ENCODE measurements at places on chromosomes 4 and X. TPM values are rescaled to one million over a fixed set of nuclear protein-coding genes. Genes with fewer than 3 reads are reported as not detected.

- H3K27ac ChIP-seq = no peak overlapping the region
- H3K36me3 ChIP-seq = no peaks in the 10 kb centered on the region
- H3K27me3 ChIP-seq = no peaks in the 10 kb centered on the region
- DNase-seq = peak; percentile 5
- no peak overlapping the region for H3K4me3 ChIP-seq
These were observed 30.4 kb downstream of the PGRMC1 start for GRCh38 chrX:119266364-119266995.

DNA sequence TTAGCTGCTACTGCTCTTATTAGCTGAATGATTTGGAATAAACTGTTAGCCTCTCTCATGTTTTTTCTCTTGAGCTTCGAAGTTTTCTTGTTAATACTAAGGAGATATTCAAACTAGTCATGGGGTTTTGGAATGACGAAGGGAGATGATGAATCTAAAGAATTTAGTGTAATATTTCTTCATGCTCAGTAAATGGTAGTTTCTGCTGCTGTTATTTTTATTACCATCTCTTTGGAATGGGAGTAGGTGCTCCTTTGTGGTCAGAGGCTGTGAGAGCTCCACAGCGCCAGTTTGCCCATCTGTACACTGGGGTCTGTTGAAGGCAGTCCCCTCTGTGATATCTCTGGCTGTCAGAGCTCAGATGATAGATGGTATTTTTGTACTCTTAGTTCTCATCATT, 33.7 kb downstream of the HTT start:
- peaks cover 75% of the 10 kb centered on the region for H3K36me3 ChIP-seq
- H3K4me3 ChIP-seq = no peak overlapping the region
- no peak overlapping the region for H3K27ac ChIP-seq

DNA sequence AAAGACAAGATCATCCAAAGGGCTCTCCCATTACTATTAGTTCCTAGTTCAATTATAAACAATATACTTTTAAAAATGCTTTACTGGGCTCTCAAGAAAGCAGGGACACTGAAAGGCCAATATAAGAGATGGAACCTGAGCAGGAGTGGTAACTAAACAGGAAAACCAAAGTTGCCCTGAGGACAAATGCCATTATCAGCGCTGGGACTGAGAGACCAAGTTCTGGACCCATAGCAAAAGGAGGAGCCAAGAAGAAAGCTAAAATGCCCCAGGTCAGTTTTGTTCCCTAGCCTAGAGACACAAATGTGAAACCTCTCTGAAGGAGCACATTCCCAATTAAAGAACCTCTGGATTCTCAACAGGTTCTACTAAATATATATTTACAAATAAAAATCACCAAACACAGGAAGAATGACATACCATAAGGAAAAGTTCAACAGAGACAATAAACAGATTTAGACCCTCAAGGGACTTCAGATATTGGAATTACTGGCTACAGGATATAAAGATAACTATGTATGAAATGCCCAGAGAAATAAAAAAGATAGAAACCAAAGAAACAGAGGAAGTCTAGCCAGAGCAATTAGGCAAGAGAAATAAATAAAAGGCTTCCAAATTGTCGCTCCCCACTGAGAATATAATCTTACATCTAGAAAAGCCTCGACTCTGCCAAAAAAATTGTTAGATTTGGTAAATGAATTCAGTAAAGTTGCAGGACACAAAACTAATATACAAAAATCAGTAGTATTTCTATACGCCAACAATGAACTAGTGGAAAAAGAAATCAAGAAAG, 67.1 kb downstream of the KLHL8 start:
- no peak overlapping the region for H3K4me3 ChIP-seq
- H3K27ac ChIP-seq = no peak overlapping the region
- no peak for DNase-seq
- H3K4me1 ChIP-seq = peaks cover 6% of the 10 kb centered on the region

DNA sequence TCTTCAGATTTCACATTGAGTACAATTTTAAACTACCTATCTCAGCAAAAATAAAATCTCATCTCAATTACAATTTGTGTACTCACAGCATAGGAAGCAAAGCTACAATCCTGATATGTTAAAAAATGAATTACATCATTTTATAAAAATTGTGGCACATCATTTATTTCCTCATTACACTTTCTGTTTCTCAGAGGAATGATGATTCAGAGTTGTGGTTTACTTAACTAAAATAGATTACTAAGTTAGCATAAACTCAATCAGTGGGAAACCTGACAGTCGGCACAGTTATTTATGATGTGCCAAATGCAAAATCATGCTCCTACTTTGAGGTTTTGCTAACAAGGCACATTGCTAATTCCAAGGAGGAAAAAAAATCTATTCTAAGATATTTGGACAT, 325.0 kb downstream of the FBXO8 start:
- H3K4me3 ChIP-seq = no peak overlapping the region
- H3K27ac ChIP-seq = no peak overlapping the region
- H3K4me1 ChIP-seq = no peaks in the 10 kb centered on the region

DNA sequence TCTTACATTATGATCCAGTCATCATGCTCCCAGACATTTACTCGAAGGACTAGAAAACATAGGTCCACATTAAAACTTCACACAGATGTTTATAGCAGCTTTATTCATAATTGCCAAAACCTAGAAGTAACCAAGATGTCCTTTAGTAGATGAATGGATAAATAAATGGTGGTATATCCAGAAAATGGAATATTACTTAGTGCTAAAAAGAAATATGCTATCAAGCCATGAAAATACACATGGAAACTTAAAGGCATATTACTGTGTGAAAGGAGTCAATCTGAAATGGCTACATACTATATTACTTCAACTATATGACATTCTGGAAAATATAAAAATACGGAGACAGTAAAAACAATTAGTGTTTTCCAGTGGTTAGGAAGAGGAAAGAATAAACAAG, 1039.1 kb upstream of the INTU start:
- H3K4me1 ChIP-seq = no peaks in the 10 kb centered on the region
- H3K4me3 ChIP-seq = no peak overlapping the region
- DNase-seq = no peak
- no peaks in the 10 kb centered on the region for H3K27me3 ChIP-seq
- no peak overlapping the region for H3K27ac ChIP-seq

- no peaks in the 10 kb centered on the region for H3K27me3 ChIP-seq
- no peaks in the 10 kb centered on the region for H3K4me1 ChIP-seq
- H3K36me3 ChIP-seq = no peaks in the 10 kb centered on the region
- no peak overlapping the region for H3K27ac ChIP-seq
These were observed 8.4 kb downstream of the APBB2 start for GRCh38 chr4:41205854-41206460.

DNA sequence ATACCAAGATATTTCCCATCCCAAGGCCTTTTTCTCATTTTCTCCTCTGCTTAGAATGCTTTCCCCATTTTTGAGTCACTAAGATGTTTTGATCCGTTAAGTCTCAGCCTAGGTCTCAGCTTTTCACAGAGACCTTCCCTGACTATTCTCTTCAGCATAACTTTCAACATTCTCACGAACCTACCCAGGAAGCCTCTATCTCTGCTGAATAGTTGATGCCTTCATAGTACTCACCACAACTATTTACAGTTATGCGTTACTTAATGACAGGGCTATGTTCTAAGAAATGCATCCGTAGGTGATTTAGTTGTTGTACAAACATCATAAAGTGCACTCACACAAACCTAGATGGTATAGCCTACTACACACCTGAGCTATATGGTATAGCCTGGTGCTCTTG, 64.5 kb downstream of the ARL9 start:
- H3K36me3 ChIP-seq = no peaks in the 10 kb centered on the region
- no peaks in the 10 kb centered on the region for H3K27me3 ChIP-seq
- no peak for DNase-seq
- no peak overlapping the region for H3K4me3 ChIP-seq

- no peaks in the 10 kb centered on the region for H3K36me3 ChIP-seq
- no peaks in the 10 kb centered on the region for H3K27me3 ChIP-seq
- peaks cover 34% of the 10 kb centered on the region for H3K4me1 ChIP-seq
- peak overlapping the region; percentile 68 for H3K27ac ChIP-seq
- peak overlapping the region; percentile 39 for H3K4me3 ChIP-seq
- DNase-seq = peak; percentile 58
These were observed 82.9 kb downstream of the STOX2 start for GRCh38 chr4:183987987-183988392.

DNA sequence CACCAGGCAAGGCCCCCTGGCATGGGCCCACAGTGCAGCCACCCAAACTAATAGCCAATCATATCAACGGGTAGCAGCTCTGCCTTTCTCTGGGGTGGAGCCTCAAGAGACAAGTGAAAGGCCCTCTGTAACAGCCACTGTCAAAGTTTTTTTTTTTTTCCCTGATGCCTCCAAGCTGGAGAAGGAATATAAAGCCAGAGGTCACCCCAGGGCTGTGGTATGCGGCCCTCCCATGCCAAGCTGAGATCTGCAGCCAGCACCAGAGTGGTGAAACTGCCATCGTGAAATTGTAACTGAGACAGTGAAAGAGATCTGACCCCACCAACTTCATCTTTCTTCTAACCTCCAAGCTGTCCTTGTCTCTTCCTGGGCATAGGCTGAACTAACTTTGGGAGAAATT, 407.0 kb downstream of the KLHL4 start:
- H3K27me3 ChIP-seq = no peaks in the 10 kb centered on the region
- no peaks in the 10 kb centered on the region for H3K36me3 ChIP-seq
- H3K4me3 ChIP-seq = no peak overlapping the region
- H3K4me1 ChIP-seq = no peaks in the 10 kb centered on the region
- no peak overlapping the region for H3K27ac ChIP-seq

- no peaks in the 10 kb centered on the region for H3K36me3 ChIP-seq
- no peak for DNase-seq
- H3K4me1 ChIP-seq = peaks cover 2% of the 10 kb centered on the region
- H3K4me3 ChIP-seq = no peak overlapping the region
These were observed 1.7 kb upstream of the SRPX2 start for GRCh38 chrX:100642290-100642689.

DNA sequence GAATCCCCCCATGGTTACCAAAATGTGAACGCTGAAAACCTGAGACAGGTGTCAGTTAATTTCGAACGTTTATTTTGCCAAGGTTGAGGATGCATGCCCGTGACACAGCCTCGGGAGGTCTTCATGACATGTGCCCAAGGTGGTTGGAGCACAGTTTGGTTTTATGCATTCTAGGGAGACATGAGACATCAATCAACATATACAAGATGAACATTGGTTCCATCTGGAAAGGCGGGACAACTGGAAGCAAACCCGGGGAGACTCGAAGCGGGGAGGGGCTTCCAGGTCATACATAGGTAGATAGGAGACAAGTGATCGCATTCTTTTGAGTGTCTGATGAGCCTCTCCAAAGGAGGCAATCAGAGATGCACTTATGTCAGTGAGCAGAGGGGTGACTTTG, 11.0 kb upstream of the SH3BP2 start:
- DNase-seq = no peak
- no peaks in the 10 kb centered on the region for H3K36me3 ChIP-seq
- no peaks in the 10 kb centered on the region for H3K4me1 ChIP-seq
- H3K4me3 ChIP-seq = no peak overlapping the region
- no peak overlapping the region for H3K27ac ChIP-seq

DNA sequence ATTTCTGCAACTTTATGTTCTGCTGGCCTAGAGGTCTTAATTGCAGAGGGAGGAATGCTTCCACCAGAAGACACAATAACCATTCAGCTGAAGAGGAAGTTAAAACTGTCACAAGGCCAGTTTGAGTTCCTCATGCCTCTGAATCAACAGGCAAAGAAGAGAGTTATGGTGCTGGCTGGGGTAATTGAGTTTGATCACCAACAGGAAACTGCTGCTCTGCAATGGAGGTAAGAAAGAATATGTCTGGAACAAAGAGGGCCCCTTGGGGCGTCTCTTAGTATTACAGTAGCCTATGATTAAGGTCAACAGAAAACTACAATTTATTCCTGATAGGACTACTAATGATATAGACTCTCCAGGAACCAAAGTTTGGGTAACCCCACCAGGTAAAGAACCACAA, 744.0 kb downstream of the FSTL5 start:
- no peaks in the 10 kb centered on the region for H3K36me3 ChIP-seq
- DNase-seq = no peak
- no peak overlapping the region for H3K27ac ChIP-seq

- no peaks in the 10 kb centered on the region for H3K27me3 ChIP-seq
- H3K4me1 ChIP-seq = no peaks in the 10 kb centered on the region
- H3K36me3 ChIP-seq = no peaks in the 10 kb centered on the region
- H3K4me3 ChIP-seq = no peak overlapping the region
These were observed 356.9 kb downstream of the STPG2 start for GRCh38 chr4:97786306-97786920.

GRCh38 chrX:38727668-38728067, 73.6 kb upstream of the MID1IP1 start:
- no peak for DNase-seq
- no peak overlapping the region for H3K4me3 ChIP-seq
- no peaks in the 10 kb centered on the region for H3K4me1 ChIP-seq
- no peaks in the 10 kb centered on the region for H3K36me3 ChIP-seq

- no peaks in the 10 kb centered on the region for H3K4me1 ChIP-seq
- no peak for DNase-seq
- no peaks in the 10 kb centered on the region for H3K27me3 ChIP-seq
- H3K27ac ChIP-seq = no peak overlapping the region
These were observed 170.7 kb upstream of the SMARCAD1 start for GRCh38 chr4:94036964-94037363.

The DIPK2B gene
- total RNA-seq = 25.3 TPM

The ERCC6L gene
- total RNA-seq = 0.21 TPM

The ASB9 gene
- total RNA-seq = 0.87 TPM

The INTS6L gene
- 34.3 TPM for total RNA-seq

Data from tibial nerve (tissue), 4 donors.